ENCODE measurements at places on chromosomes 7 and 10. TPM values are rescaled to one million over a fixed set of nuclear protein-coding genes. Genes with fewer than 3 reads are reported as not detected.
A peak's percentile ranks its signal among the peaks of the same experiment; 100 is the strongest.

DNA sequence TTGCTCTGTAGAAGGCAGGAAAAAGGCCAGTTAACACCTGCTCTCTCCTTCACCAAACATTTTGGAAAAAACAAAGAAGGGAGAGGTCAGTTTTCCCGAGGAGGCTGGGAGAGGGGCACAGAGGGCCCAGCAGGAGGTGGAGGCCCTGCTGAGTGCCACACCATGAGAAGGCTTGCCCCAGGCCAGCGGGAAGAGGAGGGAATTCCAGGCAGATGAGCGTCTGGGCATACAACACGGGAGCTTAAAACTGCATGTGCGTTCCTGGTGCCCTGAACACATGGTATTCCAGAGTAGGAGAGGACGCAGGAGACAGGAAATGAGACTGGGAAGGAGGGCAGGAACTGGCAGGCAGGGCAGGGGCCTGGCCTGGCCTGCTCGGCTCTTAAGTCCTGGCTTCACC is 182.4 kb downstream of the CCDC3 start:
- H3K4me1 ChIP-seq = no peaks in the 10 kb centered on the region
- H3K36me3 ChIP-seq = no peaks in the 10 kb centered on the region
- DNase-seq = no peak
- H3K27ac ChIP-seq = no peak overlapping the region
- no peak overlapping the region for H3K4me3 ChIP-seq

DNA sequence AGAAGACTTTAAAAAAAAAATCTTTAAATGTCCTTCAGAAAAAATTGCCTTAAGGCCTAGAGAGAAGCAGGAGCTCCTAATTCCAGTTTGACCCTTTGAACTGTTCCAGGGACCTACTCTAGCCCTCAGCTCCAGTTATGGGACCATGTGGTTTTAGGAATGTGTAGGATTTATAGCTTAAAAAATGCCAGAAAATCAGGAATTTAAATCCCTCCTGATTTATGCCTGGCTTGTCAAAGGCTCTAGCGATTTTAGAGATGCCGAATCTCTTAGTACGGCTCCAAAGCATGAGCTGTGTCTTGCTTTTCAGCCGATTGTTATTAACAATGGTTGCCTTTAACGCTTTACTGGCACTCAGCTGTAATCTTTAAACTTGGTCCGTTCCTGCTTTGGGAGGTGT is 130.6 kb upstream of the NPVF start:
- H3K27me3 ChIP-seq = no peaks in the 10 kb centered on the region
- no peak overlapping the region for H3K4me3 ChIP-seq

The TRPV5 gene
- polyA plus RNA-seq = not detected

The FGF8 gene
- not detected for polyA plus RNA-seq

GRCh38 chr7:140126435-140127034 is 50.2 kb downstream of the KDM7A start:
- H3K27ac ChIP-seq = no peak overlapping the region
- H3K27me3 ChIP-seq = no peaks in the 10 kb centered on the region
- H3K4me3 ChIP-seq = no peak overlapping the region
- no peaks in the 10 kb centered on the region for H3K4me1 ChIP-seq
- H3K36me3 ChIP-seq = peaks cover 4% of the 10 kb centered on the region

- DNase-seq = no peak
- no peaks in the 10 kb centered on the region for H3K27me3 ChIP-seq
- H3K4me1 ChIP-seq = peaks cover 48% of the 10 kb centered on the region
- H3K27ac ChIP-seq = no peak overlapping the region
- no peak overlapping the region for H3K4me3 ChIP-seq
These were observed 16.5 kb upstream of the DDIT4 start for GRCh38 chr10:72257051-72257892.

GRCh38 chr7:5348134-5349004 is 65.6 kb downstream of the SLC29A4 start:
- H3K4me3 ChIP-seq = no peak overlapping the region
- H3K27me3 ChIP-seq = no peaks in the 10 kb centered on the region
- peaks cover 31% of the 10 kb centered on the region for H3K36me3 ChIP-seq
- no peak overlapping the region for H3K27ac ChIP-seq
- no peak for DNase-seq

The PRSS2 gene
- not detected for polyA plus RNA-seq

DNA sequence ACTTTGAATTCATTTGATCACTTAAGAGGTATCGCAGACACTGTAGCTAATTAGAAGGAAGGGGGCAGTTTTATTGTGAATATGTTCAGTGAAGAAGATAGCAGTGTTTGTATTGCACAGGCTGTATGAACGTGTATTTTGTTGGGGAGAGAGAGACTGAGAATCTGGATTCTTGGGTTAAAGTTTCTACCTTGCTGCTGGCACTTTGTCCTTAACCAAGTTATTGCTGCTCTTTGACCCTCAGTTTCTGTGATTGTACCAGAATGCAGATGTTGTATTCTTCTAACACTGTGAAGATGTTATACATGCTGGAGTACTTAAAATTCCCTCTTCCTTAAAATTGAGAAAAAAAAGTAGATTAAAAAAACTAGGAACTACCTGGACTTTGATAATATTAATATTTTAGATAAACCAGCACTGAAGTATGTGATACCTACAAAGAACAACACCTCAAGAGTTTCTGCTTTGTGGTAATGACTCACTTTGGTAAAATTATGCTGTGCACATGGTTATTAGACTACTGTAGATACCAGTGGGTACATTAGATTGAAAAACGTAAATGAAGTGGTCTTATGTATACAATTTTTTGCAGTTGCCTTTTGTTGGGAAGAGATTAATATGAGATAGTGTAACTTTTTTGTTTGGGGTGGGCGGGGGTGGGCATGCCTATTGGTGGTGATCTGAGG is 321.3 kb downstream of the AUTS2 start:
- H3K4me3 ChIP-seq = no peak overlapping the region
- no peaks in the 10 kb centered on the region for H3K36me3 ChIP-seq
- H3K27ac ChIP-seq = no peak overlapping the region
- H3K27me3 ChIP-seq = no peaks in the 10 kb centered on the region
- DNase-seq = no peak
- no peaks in the 10 kb centered on the region for H3K4me1 ChIP-seq

- H3K27ac ChIP-seq = peak overlapping the region; percentile 92
- peak overlapping the region; percentile 96 for H3K4me3 ChIP-seq
- no peak for DNase-seq
- H3K27me3 ChIP-seq = no peaks in the 10 kb centered on the region
- no peaks in the 10 kb centered on the region for H3K36me3 ChIP-seq
These were observed 1.4 kb downstream of the SFR1 start for GRCh38 chr10:104123397-104123796.

The ATG9B gene
- 0.12 TPM for polyA plus RNA-seq

The PUS7 gene
- polyA plus RNA-seq = 24.7 TPM

- DNase-seq = no peak
- H3K27ac ChIP-seq = no peak overlapping the region
- no peak overlapping the region for H3K4me3 ChIP-seq
- peaks cover 19% of the 10 kb centered on the region for H3K4me1 ChIP-seq
- H3K27me3 ChIP-seq = no peaks in the 10 kb centered on the region
These were observed 39.3 kb downstream of the FAS start for GRCh38 chr10:89029785-89030437.

- H3K36me3 ChIP-seq = no peaks in the 10 kb centered on the region
- no peak for DNase-seq
- peaks cover 11% of the 10 kb centered on the region for H3K27me3 ChIP-seq
- no peak overlapping the region for H3K27ac ChIP-seq
- H3K4me3 ChIP-seq = peak overlapping the region; percentile 43
- H3K4me1 ChIP-seq = peaks cover 12% of the 10 kb centered on the region
These were observed 45.6 kb downstream of the PDIA4 start for GRCh38 chr7:148982654-148983199.

GRCh38 chr10:93226619-93227018 is 152.9 kb downstream of the CYP26A1 start:
- H3K4me3 ChIP-seq = no peak overlapping the region
- no peak for DNase-seq
- H3K27me3 ChIP-seq = peaks cover 6% of the 10 kb centered on the region
- no peak overlapping the region for H3K27ac ChIP-seq
- no peaks in the 10 kb centered on the region for H3K36me3 ChIP-seq

DNA sequence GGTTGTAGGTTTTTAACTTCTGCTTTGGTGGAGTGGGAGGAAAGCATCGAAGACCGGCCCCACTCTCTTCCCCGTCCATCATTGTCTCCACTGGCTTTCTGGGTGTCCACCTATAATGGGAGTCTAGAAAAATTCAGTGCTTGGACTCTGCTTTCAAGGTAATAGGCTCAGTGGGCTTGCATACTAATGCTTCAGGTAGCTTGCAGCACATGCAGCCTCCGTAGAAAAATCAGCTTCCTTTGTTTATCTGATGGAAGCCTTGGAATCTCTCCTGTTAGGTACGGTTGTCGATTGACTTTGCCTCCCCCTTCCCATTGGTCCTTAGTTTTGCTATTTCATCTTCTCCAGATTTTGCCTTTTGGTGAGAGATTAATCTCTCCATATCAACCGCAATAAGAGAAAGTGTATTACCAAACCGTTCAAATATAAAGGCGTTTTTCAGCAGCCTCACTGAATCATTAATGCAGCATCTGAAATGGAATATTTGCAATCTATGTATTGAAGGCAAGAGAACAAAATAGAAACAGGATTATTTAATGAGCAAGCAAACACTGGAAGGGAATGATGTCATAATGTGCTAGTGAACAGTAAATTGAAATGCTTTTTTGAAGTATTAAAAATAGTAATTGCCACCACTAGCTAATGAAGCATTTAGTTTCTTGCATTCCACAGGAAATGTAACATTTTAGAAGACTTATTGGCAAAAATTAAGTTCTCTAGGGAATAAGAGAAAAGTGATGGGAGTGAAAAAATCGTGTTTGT is 944 bp downstream of the AVL9 start:
- peak overlapping the region; percentile 96 for H3K4me3 ChIP-seq
- H3K27ac ChIP-seq = peak overlapping the region; percentile 87
- H3K36me3 ChIP-seq = no peaks in the 10 kb centered on the region
- no peak for DNase-seq
- H3K4me1 ChIP-seq = peaks cover 11% of the 10 kb centered on the region
- no peaks in the 10 kb centered on the region for H3K27me3 ChIP-seq

- DNase-seq = no peak
- no peaks in the 10 kb centered on the region for H3K36me3 ChIP-seq
- no peak overlapping the region for H3K27ac ChIP-seq
These were observed 27.1 kb downstream of the ACSM6 start for GRCh38 chr10:95221124-95221523.
